Activated CD4-positive, alpha-beta memory T cell treated with anti-CD3 and anti-CD28 coated beads for 36 hours (primary cell): ENCODE measurements at places on chromosomes 11 and 22.

GRCh38 chr11:27388001-27388400 is 25.0 kb upstream of the CCDC34 start:
- no peak overlapping the region for H3K27ac ChIP-seq
- DNase-seq = no peak
- peaks cover 1% of the 10 kb centered on the region for H3K27me3 ChIP-seq

DNA sequence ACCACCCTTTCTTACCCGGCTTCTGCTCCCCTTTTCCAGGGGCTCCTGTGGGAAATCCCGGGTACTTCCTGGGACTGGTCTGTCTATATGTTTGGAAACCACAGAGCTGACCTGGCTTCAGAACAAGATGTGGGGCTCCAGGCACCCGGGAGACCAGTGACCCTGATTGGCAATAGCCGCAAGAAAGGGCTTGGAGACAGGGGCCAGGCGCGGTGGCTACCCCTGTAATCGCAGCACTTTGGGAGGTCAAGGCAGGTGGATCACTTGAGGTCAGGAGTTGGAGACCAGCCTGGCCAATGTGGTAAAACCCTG is 3.2 kb upstream of the NEAT1 start:
- H3K4me1 ChIP-seq = peaks cover 49% of the 10 kb centered on the region
- peak overlapping the region; percentile 97 for H3K4me3 ChIP-seq
- peaks cover 16% of the 10 kb centered on the region for H3K27me3 ChIP-seq
- peaks cover 40% of the 10 kb centered on the region for H3K36me3 ChIP-seq

DNA sequence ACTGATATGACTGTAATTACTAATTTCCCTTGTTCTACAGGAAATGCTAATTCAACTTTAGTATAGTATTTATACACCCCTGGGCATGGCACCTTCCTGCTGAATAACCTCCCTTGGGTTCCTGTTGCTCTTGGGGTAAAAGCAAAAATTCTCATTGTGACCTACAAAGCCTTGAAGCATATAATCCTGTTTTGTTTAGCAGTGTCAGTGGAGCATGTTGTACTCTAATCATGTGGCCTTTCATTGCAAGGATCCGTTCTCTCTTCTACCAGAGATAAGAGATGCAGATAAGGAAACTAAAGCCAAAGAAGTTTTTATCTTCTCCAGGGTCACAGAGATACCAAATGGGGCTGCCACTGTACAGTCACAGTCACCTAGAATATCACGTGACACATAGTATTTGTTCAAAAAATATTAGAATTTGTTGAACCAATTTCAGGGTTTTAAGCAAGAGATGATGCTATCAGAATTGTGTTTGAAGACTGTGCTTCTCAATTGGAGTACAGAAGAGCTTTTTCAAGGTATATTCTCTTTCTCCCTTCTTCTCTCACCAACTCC is 25.1 kb downstream of the CSRP3 start:
- H3K27ac ChIP-seq = no peak overlapping the region
- DNase-seq = no peak
- no peaks in the 10 kb centered on the region for H3K27me3 ChIP-seq

GRCh38 chr11:5038341-5038740 is 8.0 kb upstream of the OR52J3 start:
- no peaks in the 10 kb centered on the region for H3K4me1 ChIP-seq
- H3K36me3 ChIP-seq = no peaks in the 10 kb centered on the region
- H3K27me3 ChIP-seq = no peaks in the 10 kb centered on the region
- no peak overlapping the region for H3K27ac ChIP-seq

DNA sequence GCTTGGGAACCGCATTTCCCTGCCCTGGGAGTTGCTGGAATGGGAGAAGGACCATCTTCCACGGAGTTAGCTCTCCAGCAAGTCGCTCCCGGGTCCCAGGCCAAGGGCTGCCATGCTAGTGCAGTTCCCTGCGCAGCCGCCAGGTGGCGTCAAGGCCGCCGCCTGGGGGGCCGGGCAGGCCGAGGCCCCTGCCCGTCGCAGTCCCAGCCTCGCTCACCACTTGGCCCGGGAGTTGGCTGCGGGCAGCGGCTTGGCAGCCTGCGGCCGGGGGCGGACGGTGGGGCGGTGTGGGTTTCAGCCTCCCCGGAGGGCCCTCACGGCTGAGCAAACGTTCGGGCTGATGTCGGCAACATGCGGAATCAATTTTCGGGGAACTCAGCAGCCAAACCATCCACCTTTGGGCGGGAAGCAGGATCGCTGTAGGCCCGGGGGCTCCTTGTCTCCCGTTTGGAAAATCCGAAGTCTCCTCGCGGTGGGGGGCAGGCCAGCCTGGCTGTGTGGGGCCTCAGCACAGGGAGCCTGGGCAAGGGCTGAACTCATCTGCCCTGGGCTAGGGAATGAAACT is 415.1 kb downstream of the SOX6 start:
- peaks cover 4% of the 10 kb centered on the region for H3K27me3 ChIP-seq
- H3K4me1 ChIP-seq = no peaks in the 10 kb centered on the region
- H3K4me3 ChIP-seq = no peak overlapping the region
- DNase-seq = peak; percentile 25
- H3K36me3 ChIP-seq = no peaks in the 10 kb centered on the region
- H3K27ac ChIP-seq = no peak overlapping the region

GRCh38 chr11:20450829-20451228 is 63.3 kb downstream of the PRMT3 start:
- H3K36me3 ChIP-seq = peaks cover 26% of the 10 kb centered on the region
- no peak overlapping the region for H3K27ac ChIP-seq
- H3K4me3 ChIP-seq = no peak overlapping the region
- no peaks in the 10 kb centered on the region for H3K27me3 ChIP-seq
- DNase-seq = no peak

- H3K4me1 ChIP-seq = peaks cover 4% of the 10 kb centered on the region
- H3K27me3 ChIP-seq = no peaks in the 10 kb centered on the region
These were observed 28.5 kb upstream of the RBX1 start for GRCh38 chr22:40922484-40923303.

DNA sequence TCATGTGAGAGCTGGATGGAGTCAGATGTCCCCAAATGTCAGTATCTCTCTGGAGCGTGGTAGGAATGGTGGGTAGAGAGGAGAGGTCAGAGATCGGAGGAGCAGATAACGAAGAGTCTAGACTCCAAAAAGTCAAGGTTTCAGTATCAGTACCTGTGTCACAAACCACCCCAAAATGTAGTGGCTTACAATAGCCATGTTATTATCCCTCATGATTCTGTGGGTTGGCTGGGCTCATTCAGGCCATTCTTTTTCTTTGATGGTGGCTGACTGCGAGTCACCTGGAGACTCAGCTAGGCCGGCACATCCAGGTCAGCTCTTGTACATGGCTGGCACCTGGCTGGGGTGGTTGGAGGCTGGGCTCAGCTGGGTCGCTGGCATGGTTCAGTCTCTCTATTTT is 7.3 kb upstream of the SSTR3 start:
- peaks cover 82% of the 10 kb centered on the region for H3K4me1 ChIP-seq
- H3K27me3 ChIP-seq = no peaks in the 10 kb centered on the region
- H3K27ac ChIP-seq = peak overlapping the region; percentile 95
- peaks cover 42% of the 10 kb centered on the region for H3K36me3 ChIP-seq

- H3K36me3 ChIP-seq = no peaks in the 10 kb centered on the region
- no peaks in the 10 kb centered on the region for H3K4me1 ChIP-seq
- no peak overlapping the region for H3K27ac ChIP-seq
- no peak for DNase-seq
These were observed 508.0 kb downstream of the NELL1 start for GRCh38 chr11:21177379-21177778.

DNA sequence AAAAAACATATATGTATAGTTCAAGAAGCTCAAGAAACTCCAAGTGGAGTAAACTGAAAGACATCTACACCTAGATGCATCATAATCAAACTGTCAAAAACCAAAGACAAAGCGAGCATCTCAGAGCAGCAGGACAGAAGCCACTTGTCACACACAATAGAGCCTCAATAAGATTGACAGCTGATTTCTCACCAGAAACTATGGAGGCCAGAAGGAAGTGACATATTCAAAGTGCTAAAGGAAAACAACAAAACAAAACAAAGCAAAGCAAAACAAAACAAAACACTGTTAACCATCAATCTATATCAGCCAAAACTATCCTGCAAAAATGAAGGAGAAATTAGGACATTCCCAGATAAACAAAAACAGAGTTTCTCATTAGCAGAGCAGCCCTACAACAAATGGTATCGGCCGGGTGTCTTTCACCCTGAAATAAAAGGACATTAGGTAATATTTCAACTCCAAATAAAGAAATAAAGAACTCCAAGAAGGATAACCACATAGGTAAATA is 65.8 kb upstream of the SEPTIN5 start:
- peaks cover 26% of the 10 kb centered on the region for H3K27me3 ChIP-seq
- H3K36me3 ChIP-seq = peaks cover 6% of the 10 kb centered on the region
- DNase-seq = no peak
- H3K27ac ChIP-seq = no peak overlapping the region

DNA sequence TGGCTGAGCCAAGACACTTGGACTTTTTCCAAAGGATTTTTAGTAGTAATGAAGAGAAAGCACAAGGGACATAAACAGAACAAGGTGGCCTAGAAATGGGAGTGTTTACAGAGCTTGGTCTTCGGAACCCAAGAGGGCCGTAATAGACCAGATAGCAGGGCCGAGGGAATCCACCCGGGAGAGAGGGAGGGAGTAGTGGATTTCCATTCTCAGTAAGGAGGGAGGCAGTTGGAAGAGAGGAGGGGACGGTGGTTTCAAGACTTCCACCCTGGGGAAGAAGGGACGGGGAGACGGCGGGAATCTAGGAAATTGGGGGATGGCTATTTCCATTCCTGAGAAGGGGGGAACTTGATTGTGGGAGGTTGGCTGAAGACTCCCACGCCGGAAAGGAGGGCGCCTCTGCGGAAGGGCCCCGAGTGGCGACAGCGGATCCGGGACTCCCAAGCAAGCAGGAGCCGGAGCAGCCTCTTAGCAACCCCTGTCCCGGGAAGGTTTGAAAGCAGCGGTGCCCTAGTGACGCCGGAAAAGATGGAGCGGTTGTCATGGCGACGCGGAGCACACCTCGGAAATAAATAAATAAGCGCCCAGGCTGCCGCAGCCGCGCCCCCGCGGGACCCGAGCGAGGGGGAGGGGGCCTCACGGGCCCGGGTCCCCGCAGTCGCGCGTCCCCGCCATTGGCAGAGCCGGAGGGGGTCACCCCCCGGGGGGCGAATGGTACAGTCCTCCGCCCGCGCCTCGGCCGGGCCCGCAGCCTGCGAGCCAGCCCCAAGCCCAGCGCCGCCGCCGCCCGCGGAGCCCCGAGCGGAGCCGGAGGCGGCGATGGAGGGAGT is 31.6 kb downstream of the EIF3F start:
- no peak overlapping the region for H3K27ac ChIP-seq
- peaks cover 12% of the 10 kb centered on the region for H3K4me1 ChIP-seq
- no peaks in the 10 kb centered on the region for H3K36me3 ChIP-seq
- H3K4me3 ChIP-seq = peak overlapping the region; percentile 62
- peaks cover 22% of the 10 kb centered on the region for H3K27me3 ChIP-seq
